ENCODE measurements at places on chromosomes 2 and 18.

DNA sequence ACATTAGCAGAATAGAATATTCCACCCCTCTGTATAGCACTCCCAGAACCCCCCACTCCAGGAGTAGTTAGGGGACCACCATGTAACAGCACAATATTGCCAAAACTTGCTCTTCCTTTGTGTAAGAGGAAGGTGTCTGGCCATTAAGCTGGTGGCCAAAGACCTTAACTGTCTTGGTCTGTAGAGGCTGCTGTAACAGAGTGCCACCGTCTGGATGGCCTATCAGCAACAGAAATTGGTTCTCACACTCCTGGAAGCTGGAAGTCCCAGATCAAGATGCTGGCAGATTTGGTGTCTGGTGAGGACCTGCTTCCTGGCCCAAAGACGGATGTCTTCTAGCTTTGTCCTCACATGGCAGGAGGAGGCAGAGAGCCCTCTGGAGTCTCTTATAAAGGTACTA, 61.6 kb upstream of the TGFA start:
- DNase-seq, result no peak

GRCh38 chr18:62771494-62772270, 56.3 kb downstream of the PHLPP1 start:
- DNase-seq, result no peak

DNA sequence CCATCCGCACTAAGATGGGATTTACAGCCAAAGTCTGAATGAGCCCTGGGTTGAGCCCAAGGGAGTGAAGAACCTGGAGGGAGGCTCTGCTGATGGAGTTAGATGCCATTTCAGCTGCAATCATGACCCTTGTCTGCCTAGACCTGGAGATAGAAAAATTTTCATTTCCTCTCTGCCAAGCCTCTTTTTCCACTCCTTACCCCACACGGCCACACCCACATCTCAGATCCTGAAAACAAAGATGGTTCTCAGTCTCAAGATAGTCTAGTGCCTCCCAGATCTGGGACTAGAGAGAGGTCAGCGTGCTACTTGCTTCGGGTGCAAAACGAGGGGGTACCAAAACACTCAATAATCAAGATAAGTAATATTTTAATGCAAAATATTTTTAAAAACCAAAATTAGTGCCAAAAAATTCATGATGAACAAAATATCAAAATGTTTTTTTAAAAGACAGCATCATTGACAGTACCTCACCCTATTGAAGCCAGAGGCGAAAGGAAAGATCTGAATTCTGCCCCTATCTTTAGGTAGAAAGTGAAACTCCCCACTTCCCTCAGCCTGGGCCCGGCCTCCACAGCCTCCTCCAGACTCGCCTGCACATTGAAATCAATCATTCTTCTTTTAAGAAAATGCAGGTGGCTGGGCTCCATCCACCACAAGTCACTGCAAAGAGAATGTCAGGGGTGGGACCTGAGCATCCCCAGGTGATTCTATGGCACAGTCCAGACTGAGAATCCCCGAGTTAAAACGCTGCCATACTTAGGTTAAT, 57.8 kb upstream of the GPR45 start:
- DNase-seq, result no peak

DNA sequence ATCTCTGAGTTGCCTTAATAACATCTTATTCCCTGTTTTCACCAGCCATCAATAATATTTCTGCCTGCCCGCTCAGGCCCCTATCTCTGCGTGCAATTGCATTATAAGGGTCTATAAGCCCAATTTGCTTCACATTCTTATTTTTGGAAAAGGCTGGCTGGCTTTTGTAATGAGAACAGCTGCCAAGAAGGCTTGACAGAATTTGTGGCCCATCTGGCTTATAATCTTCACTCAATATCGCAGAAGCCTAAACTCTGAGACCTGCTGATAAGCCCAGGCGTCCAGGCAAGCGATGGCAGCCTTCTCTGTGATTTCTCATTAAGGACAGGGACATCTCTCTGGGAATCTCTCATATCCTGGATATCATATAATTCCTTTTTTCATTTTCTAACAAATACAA, 1618.6 kb upstream of the CELF4 start:
- no peak for DNase-seq

GRCh38 chr18:6741232-6741663, 11.7 kb downstream of the ARHGAP28 start:
- DNase-seq, result no peak

DNA sequence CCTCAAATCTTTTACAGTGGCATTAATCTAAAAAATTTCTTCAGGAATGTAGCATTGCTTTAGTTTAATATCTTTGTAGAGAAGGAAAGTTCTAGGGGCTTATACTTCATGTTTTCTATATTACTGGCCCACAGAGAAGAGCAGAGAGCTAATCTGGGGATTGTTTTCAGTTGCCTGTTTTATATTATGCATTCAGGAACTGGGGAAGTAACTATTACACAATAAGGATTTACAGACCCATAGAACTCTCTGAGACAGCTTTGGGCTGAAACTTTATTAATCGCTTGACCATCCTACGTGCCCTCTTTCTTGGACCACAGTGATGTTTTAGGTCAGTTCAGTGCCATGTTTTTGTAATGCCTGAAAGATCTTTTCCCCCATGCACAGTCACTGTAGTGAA, 29.9 kb downstream of the BIRC6 start:
- no peak for DNase-seq

- DNase-seq, result no peak
Observed at GRCh38 chr2:106990297-106990696, 104.3 kb upstream of the ST6GAL2 start.

DNA sequence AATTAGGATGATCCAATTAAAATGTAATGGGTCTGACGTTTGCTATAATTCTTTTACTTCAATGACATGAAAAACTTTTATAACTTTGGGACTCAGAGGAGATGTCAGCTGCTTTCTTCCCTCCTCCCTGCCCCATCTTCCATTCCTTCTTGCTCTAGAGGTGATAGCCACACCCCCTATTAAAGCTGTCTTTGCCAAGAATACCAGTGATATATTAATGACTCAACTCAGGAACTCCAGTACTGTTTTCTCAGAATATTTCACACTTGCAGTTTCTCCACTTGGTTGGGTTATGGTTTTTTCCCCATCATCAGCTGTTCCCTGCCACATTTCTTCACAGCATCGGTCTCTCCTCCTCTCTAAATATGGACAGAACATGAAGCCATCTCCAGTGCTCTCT, 184.0 kb downstream of the KCNE4 start:
- no peak for DNase-seq

DNA sequence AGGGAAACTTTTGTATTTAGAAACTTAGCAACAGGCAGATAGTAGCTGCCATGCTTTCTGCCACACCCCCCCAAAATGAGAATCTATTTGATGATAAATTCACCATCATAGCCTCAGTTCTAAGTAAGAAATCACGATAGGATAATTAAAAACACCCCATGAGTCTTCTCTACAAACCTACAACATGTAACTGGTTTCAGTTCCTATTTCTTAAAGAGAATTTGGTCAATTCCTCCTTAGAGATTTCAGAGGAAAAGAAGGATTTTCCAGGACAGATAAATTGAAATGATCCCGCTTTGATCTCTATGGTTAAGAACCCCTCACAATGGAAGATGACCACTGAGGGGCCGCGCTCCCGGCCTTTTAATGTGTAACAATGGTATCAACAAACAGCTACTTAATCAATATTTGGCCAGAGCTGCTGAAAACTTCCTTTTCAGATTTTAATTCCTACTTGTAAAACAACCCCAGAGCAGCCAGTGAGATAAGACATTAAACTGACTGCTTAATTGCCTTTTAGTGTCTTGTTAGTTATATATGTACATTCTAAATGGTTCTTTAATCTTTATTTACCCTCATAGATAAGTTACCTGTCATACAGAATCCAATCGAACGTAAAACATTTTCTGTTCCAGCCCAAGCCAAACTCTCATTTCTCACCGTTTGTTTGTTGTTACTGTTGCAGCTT, 10.1 kb downstream of the PAX3 start:
- DNase-seq, result no peak

GRCh38 chr2:152420363-152420762, 85.4 kb downstream of the FMNL2 start:
- no peak for DNase-seq

DNA sequence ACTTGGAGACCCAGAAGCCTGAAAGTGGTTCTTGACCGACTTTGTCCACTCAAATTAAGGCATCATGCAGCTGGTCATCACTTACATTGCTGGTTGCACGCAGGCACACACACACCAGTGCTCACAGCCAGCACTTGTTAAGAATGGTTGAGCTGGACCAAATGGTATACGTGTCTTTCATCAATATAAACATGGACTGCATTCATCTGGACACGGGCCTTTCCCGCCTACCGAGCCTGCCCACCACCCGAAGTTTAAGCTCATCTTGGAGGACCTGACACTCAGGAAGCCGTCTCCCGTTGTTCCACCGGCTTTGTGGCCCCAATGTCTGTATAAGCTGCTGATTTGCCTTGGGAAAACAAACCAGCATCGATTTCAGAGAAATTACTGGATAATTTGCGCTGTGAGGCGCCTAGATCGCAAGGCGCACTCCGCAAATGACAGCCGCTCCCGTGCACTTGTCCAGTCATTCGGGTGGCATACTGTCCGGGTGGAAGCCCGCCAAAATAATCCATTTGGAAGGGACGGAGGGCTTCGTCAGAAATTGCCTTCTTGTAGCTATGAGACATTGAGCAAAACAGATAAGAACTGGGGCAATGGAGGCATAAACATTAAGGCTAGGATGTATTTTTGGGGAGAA, 40.1 kb upstream of the AKAIN1 start:
- peak; percentile 0 for DNase-seq
